ENCODE measurements at places on chromosomes 12 and 14.

DNA sequence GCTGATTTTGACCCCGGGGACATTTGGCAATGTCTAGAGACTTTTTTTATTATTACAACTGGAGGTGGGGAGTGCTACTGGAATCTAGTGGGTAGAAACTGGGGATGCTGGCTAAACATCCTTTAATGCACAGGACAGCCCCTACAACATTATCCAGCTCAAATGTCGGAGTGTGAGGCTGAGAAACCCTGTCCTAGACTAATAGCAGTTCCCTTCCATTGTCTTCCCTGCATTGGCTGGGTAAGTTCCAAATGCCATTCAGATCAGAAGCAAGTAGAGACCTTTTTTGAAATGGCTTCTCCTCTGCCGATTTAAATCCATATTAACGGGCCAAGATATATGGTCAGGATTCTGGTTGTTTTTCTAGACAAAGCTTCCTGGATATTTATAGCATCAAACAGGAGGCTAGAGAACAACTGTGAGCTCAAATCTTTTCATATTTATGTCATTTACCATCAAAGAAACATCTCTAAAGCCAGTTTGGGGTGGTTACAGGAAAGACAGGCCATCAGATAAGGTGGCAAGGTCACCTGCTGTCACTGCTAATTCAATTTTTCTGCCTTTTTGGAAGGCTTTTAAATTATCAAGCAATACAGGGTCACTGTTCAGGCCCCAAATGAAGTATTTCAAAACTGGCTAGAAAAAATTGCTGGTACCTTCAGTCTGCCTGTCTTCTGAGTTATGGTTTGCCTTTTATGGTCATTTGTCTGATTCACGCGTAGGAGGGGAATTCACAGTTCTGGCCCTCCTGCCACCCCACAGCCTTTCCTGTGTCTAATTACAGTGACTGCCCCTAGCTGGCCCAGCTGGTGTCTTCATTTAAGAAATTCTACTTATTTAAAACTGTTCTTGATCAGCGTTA lies 20.1 kb upstream of the AKAP5 start:
- no peak for DNase-seq

- no peak for DNase-seq
Measured at GRCh38 chr14:30191639-30192279, 264.1 kb upstream of the PRKD1 start.

DNA sequence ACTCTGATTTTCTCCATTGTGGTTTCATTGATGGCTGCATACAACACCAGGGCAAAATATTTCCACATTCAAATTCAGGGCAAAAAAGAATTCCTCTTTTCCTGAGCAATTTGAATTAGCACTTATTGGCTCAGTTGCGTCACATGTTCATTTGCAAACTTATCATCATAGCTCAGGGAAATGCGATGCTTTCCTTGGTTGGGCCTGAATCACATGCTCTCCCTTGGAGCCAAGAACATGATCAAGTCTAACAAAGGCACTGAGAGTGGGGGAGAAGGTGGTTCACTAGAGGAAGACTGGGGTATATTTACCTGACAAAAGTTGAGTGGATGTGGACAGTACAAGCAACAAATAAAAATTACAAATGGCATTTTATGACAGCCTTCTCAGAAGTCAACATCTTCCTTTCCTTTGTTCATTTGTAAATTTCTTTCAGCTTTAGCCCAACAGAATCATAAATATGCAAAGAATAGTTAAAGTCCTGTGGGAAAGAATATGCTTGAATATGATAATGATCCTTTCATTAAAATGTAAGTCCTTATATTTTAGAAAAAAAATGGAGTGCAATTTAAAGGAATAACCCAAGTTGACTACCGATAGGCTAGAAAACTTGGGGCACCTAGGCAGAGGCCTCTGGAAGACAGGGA lies 277.2 kb downstream of the NEDD1 start:
- no peak for DNase-seq

GRCh38 chr12:9598363-9598762 lies 9.4 kb downstream of the KLRB1 start:
- DNase-seq = no peak

DNA sequence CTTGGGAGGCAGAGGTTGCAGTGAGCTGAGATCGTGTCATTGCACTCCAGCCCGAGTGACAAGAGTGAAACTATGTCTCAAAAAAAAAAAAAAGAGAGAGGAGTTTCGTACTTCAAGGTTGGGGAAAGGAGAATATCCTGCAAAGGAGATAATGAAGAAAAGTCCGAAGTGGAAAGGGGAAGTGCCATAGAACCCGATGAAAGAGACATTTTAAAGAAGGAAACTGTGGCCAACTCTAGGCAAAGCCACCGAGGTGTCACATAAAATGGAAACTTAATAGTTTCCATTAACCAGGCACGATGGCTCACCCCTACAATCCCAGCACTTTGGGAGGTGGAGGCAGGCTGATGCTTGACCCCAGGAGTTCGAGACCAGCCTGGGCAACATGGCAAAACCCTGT lies 15.0 kb upstream of the LTBP2 start:
- no peak for DNase-seq

GRCh38 chr14:100212476-100213333 lies 26.2 kb upstream of the YY1 start:
- no peak for DNase-seq

- peak; percentile 77 for DNase-seq
Measured at GRCh38 chr12:71662849-71663560, 643 bp downstream of the ZFC3H1 start.

DNA sequence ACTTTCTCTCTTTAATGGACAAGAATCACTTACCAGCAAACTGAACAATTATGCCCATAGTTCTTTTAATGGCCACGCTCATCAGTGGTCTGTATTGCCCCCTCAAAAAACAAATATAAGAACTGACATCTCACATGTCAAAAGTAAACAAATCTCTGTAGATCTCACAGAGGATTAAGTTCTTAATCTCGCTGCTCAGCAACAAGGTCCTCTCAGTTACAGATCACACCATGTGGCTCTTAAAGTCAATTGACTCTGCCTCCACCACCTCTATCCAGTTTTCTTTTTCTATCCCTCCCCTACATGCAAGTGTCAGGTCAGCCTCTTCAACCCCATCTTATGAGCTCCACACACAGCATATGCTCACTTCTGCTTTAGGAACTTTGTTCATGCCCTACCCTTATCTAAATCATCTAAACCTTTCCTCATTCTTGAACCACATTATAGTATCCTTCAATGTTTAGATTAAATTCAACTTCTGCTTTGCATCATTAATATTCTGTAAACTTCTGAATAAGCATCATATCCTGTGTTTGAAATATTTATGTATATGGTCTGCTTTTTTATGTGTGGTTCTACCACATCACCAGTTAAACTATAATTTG lies 7.2 kb downstream of the ADAM20 start:
- no peak for DNase-seq

DNA sequence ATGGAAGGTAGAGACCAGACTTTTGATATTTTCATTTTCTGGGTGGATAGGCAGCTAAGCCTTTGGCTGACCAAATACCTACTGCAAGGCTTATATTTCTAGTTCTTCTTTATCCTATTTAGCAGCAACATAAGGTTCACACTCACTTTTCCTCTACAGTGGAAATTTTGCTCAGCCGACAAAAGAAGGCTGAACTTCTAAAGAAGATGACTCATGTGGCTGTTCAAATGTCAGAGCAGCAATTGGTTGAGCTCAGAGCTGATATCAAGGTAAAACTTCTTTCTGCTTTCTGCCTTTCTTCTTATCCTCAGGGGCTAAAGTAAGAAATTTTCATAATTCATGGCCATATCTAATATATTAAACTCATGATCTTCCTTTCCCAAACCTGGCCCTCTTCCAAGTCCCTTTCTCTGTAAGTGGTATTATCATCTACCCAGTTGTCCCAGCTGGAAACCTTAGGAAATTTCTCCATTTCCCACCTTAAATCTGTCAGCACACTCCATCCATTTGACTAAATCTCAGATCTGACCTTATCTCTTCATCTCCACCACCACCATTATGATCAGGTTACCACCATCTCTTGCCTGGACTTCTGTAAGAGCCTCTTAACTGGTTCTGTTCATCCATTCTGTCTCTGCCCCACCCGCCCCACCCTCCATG lies 19.8 kb upstream of the KCNH3 start:
- DNase-seq = no peak

DNA sequence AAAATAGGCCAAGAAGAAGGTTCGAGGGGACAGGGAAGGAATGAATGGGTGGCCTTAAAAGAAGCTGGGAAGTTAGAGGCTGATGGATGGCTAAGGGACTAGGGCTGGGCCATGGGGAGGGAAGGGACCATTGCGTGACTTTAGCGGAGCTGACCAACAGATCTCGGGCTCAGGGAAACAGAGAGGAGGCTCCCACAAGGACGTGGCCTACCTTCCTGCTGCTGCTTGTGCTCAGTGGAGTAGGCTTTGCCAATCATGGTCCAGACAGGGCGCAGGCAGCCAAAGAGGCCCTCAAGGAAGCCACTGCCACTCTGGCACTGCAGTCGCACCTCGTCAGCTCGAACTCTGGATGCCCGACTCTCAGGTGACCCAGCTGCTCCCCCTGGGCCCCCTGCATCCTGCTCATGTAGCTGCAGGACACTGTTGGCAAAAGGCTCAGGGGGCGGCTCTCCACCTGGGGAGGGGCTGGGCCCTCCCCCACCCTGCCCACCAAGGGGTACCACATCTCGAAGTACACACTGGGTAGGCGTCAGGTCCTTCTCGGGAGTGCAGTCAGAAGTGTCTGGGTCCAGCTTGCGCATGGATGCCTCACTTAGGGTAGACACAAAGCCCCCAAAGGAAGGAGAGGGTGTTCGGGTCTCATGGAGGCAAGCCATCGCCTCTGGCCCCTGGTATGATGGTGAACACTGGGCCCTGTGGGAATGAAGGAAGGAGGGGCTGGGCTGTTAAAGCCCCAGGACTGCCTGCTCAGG lies 12.3 kb downstream of the MAP3K12 start:
- DNase-seq = no peak

GRCh38 chr14:34872822-34873588 lies 2.2 kb downstream of the BAZ1A start:
- peak; percentile 10 for DNase-seq

- no peak for DNase-seq
Measured at GRCh38 chr14:96267336-96267735, 11.3 kb downstream of the BDKRB1 start.

DNA sequence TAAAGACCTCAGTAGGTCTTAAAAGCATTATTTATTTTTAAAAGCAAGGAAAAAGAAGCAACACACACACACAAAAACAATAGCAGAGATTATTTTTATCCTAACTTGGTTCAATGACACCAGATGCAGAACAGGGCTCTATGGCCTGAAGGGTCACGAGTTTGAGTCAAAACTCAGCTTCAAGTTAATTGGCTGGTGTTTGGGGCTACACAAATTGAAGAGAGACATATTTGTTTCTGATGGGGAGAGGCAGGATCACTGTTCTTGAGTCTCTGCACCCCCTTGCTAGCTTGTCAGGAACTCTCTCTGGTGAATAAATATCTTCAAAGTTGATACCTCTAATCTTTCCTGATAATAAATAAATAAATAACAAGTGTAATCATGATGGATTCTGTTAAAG lies 466.1 kb downstream of the PRKD1 start:
- DNase-seq = no peak

- no peak for DNase-seq
Measured at GRCh38 chr12:93813972-93814821, 137.0 kb downstream of the CRADD start.

GRCh38 chr12:8057306-8057705 lies 8.9 kb downstream of the C3AR1 start:
- no peak for DNase-seq

GRCh38 chr14:64566651-64567122 lies 16.9 kb downstream of the PPP1R36 start:
- DNase-seq = no peak

DNA sequence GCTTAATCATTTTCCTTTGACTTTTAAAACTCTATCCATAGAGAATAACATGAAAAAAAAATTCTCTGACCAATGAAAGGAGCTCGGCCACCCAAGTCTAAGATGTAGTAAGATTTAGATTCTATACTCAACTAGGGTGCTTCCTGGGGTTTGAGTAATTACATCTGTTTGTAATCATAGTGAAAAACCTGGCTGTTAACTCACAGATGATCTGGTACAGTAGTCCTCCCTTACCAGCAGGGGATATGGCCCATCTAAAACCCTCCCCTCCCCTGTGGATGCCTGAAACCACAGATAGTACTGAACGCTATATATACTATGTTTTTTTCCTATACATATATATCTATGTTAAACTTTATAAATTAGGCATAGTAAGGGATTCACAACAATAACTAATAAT lies 89.2 kb downstream of the DAAM1 start:
- no peak for DNase-seq

DNA sequence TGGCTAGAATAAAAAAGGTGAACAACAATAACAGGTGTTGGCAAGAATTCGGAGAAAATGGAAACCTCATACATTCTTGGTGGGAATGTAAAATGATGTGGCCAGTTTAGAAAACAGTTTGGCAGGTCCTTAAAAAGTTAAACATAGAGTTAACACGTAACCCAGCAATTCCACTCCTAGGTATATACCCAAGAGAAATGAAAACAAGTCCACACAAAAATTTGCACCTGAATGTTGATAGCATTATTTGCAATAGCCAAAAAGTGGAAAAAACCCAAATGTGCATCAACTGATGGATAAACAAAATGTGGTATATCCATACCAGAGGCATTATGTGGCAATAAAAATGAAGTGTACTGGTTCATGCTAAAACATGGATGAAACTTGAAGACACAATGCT lies 2.3 kb upstream of the MYO1H start:
- DNase-seq = no peak

GRCh38 chr12:86234316-86234855 lies 21.8 kb downstream of the MGAT4C start:
- DNase-seq = no peak

GRCh38 chr12:70691018-70691672 lies 53.9 kb upstream of the PTPRB start:
- DNase-seq = no peak

DNA sequence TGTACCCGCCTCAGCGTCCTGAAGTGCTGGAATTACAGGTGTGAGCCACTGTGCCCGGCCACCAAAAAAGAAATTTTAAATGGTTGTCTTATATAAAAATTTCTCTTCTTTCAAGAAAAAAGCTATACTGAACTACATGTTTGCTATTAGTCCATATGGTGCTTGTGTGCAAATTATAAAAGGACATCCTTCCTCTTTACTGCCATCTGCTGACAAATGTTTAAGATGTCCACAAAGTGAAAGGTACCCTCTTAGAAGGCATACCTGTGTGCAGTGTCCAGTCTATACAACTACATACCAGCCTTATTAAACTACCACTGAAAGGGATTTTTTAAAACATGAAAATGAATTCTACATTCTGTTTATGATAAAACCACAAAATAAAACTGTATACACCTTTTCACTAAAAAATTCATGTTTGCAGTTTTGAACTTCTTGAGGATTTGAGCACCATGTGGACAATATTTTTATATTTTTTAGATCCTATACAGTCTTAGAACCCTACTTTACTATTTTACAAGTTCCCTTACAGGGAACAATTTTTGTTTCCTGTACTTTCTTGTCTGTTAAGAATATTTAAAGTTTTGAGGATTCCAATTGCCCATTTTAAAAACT lies 32.8 kb upstream of the TOMM20L start:
- no peak for DNase-seq

GRCh38 chr14:57816568-57817284 lies 49.2 kb downstream of the SLC35F4 start:
- DNase-seq = no peak

Measured in activated CD4-positive, alpha-beta T cell treated with anti-CD3 and anti-CD28 coated beads, Interleukin-2, amount 50 U/mL, for 4 hours (primary cell).